ENCODE measurements at places on chromosomes 1 and 21.

DNA sequence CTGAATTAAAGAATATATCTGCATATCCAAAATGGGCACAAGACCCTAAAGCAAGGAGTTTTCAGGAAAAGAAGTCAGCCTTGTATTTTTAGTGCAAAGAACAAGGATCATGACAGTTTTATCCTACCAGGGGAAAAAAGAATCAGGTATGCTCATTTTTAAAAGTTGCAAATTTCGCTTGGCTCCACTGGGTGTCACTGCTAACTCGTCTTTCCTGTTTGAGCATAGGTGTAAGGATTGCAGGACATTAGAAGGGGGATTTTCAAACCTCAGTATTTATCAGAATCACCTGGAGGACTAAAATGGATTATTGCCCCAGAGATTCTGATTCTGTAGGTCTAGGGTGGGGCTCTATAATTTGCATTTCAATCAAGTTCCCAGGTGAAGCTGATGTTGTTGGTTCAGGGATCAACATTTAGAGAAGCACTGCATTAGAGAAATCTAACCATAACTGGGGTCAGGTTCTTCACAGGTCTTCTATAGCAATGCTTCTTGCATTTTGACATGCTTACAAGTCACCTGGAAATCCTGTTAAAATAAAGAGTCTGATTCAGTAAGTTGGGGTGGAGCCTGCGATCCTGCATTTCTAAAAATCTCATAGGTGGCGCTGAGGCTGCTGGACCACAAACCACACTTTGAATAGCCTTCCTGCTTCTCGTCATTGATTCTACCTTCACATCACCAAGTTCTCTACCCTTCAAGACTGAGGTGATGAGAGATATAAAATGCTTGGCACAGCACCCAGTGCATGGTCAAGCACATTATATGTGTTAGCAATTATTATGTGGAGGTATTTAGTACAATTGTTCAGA is 39.6 kb downstream of the NUF2 start:
- no peak for DNase-seq

- no peak for DNase-seq
Measured at GRCh38 chr1:201752333-201752732, 76.6 kb upstream of the IPO9 start.

DNA sequence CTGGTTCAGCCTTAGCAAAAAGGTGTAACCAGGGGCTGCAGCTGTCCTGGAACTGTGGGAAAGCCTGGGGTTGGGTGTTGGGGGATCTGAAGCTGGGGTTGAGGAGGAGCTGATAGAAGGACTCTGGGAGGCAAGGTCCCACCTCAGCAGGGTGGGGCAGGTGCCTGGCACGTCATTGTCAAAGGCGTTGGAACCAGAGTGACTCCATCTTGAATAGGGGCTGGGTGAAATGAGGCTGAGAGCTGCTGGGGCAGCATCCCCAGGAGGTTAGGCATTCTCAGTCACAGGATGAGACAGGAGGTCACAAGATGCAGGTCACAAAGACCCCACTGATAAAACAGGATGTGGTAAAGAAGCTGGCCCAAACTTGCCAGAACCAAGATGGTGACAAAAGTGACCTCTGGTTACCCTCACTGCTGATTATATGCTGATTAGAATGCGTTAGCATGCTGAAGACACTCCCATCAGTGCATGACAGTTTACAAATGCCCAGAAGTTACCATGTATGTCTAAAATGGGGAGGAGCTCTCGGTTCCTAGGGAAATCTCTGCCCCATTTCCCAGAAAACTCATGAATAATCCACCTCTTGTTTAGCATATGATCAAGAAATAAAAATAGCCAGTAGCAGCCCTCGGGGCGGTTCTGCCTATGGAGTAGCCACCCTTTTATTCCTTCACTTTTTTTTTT is 85.4 kb downstream of the IER5 start:
- DNase-seq: no peak

DNA sequence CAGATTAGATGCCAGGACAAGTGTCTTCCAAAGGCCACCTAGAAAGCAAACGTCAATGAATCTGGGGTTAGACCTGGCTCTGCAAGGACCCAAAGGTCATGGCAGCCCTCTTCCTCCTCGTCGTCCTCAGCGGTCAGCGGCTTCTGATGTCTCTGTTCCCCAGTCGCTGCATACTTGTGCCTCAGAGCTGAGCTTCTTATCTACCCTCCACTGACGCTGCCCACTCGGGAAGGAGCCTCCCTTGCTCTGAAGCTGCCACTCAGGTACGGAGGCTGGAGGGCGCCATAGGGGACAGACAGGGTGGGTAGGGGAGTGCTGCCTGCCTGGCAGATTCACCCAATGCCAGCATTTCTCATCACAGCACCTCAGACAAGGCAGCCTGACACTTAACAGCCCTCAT is 11.4 kb upstream of the UMODL1 start:
- DNase-seq: no peak

GRCh38 chr1:39164256-39164655 is 40.2 kb upstream of the MACF1 start:
- no peak for DNase-seq

DNA sequence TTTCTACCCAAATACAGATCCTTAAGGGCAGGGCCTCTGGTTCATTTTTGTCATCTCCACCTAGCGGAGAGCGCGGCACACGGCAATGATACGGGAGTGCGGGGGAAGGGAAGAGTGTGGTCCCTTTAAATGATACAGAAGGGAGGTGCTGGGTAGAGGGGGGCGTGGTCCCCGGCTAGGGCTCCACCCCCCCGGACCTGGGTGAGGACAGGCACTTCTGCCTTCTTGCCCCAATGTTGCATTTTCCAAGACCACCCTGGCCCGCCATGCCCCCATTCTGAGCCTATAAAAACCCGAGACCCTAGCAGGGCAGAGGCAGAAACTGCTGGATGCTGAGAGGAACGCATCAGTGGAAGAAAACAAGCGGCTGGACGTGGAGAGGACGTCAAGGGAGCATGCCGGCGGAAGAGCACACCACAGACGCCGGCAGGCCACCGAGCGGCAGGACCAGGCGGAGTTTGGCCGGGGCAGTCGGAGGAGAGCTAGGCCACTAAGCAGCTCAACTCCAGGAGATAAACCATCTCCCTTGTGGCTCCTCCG is 30.0 kb downstream of the LRRC3 start:
- DNase-seq: no peak

DNA sequence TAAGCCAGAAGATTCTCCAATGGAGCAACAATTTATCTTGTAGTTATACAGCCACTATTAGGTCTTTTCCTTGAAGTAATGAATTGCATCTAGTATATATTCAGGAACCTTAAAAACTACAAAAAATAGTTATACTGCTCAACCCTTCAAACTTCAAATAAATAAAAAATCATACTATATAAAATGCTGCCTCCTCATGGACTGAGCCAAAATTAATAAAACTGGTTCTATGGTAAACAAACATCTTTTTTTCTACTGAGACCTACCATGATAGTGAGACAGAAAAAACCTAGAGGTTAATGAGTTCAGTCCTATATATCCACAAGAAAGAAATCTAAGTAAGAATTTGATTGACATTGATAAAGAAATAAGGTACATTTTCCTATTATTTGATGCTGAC is 67.7 kb downstream of the GPATCH2 start:
- DNase-seq: no peak

- no peak for DNase-seq
Measured at GRCh38 chr1:69639159-69639558, 71.4 kb downstream of the LRRC7 start.

- no peak for DNase-seq
Measured at GRCh38 chr1:116492358-116492811, 78.4 kb downstream of the CD58 start.

DNA sequence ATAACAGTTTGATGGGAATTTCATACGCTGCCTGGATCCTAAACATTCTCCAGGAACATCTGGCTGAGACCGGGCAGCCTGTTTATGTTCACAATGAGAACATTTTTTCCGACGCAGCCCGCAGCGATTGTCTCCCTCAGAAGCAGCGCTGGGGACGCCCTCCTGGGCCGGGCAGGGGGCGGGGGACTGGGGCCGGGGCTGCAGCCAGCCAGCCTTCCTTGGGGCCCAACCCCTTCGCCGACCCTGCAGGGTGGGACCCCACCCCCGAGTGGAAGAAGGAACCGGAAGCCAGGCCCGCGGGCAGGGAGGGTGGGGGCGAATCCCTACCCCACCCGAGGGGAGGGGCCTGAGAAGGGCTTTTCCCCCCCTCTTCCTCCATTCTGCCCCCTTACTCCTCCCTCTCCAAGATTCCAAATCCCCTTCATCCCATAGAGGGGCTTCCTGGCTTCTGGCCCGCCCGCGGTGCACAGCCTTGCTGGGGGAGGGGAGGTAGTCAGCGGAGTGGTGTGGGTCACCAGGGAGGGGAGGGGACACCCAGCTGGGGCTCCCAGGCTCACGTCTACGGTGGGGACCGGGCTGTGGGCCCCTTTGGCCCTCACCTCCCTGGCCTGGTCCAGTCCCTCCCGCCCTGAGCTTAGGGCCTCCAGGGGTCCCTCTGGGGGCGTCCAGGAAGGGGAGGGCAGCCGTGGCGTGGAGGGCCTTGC is 60.6 kb downstream of the WNT9A start:
- DNase-seq: no peak

DNA sequence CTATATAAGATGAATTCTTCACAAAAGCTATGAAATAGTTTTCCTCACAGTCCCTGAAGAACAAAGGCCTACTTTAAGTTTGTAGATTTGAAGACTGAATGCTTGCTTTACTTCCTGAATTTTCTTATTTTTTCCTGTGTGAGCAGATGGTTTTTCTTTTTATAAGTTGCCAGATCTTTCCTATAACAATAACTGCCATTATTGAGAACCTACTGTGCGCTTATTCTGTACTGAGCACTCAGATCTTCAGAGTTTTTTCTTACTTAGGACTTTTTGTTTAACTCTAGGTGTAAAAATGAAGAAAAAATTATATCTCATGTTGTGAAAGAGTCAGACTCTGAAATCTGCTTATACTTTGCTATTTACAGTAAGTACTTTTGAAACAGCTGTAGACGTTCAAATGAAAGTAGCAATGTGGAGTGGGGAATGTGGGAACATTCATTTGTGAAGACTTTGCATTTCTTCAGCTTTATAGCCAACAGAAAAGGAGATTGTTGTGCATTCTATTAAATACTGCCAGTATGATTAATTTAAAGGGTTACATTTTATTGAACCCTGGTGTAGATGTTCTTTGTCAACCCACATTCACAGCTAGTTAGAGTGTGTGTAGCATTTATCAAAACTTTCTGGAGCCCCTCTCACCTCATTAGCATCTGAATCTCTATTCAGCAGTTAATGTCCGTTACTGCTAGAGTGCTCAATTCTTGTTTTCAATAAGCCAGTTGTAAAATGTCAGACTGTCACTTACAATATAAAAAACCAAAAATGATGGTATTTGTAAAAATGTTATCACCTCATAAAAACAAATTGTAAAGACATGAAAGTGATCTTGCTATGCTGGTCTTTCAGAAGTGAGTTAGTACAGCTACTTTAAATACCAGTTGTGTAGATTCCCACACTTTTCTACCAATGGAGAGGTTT is 29.0 kb downstream of the NFIA start:
- DNase-seq: no peak

- DNase-seq: peak; percentile 22
Measured at GRCh38 chr1:45510972-45511527, 10.6 kb downstream of the PRDX1 start.

- DNase-seq: no peak
Measured at GRCh38 chr21:40615505-40616376, 231.2 kb downstream of the DSCAM start.

GRCh38 chr1:200909757-200910239 is 15.1 kb downstream of the INAVA start:
- no peak for DNase-seq

- no peak for DNase-seq
Measured at GRCh38 chr1:12460911-12461621, 156.9 kb downstream of the DHRS3 start.

GRCh38 chr1:193754732-193755427 is 568.5 kb upstream of the B3GALT2 start:
- DNase-seq: no peak

- DNase-seq: no peak
Measured at GRCh38 chr1:62439652-62440371, 3.0 kb downstream of the USP1 start.

- peak; percentile 70 for DNase-seq
Measured at GRCh38 chr1:26784023-26784871, 3.5 kb upstream of the PIGV start.

DNA sequence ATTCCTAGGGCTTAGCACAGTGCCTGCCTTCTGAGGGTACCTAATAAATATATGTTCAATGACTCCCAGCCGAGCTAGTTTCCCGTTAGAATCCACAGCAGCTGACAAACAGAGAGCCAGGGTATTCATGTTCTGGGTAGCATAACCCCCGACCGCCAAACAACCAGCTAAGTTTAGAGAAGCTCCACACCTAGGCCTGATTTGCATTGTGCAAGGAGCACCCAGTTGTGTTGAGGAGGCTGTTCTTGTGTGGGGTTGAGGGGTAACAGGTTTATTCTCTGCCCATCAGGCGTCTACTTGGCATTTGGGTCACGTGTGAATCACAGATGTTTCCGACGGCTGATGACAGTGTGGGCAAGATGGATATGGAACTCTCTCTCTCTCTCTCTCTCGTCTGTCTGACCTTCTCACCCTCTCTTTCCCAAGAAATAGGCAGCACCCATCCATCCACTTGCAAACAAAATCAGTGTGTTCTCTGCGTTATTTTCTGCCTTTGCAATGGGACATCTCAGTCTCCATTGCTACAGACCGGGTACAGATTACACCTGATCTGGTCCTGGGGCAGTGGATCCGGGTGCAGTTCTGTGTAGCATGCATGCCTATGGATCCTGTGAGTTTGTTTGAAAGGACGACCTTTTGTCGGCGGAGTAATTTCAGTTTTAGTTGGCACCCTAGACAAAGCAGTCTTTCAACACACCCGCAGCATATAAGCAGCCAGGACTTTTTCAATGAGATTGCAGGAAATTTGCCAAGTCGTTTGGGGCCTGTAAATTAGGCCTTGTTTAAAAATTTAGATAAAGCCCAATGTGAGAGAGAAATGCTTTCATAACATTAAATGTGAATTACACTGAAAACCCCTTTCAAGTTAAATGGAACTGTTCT is 29.4 kb downstream of the KAZN start:
- DNase-seq: no peak

DNA sequence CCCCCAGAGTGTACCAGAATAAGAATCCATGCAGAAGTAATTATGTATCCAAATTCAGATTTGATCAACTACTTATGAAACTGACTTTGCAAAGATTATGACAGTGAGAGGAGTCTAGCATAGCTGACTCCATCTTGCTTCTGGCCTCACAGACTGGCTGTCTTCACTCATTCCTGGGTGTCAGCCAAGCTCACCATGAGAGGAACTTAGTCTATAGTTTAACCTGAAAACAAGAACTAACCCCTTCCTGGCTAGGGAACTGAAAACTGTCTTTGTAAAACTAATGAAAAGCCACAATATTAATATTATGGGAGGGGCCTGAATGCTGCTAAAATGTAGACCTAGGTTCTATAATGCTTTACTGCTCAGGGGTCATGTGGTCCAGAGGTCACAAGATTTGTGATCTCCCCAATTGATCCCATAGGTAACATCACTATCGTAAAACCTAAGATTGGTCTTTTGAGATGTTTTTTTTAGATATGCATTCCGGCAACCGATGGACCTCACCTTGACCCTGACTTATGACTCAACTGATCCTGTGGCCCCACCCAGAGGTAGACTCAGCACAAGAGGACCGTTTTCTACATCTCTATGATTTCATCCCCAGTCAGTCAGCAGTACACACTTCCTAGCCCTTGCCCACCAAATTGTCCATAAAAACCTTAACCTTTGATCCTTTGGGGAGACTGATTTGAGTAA is 55.2 kb downstream of the ATP1B1 start:
- no peak for DNase-seq
